ENCODE measurements at places on chromosomes 12 and 14.

DNA sequence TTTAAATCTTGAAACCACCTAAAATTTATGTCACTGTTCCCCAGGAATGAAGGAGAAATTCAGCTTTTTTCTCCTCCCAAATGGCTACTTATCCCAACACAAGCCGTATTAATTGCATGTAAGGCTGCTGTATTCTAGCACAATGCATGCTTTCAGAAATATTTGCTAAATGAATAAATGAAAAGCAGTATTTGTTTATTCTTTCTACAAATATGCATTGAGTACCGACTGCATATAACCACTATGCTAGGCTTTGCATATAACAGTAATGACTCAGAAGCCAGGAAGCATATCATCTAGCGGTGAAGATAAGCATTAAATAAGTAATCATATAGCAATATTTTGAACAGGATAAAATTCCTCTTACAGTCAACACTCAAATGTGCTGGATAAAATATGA lies 5.7 kb upstream of the LRR1 start:
- DNase-seq = no peak

DNA sequence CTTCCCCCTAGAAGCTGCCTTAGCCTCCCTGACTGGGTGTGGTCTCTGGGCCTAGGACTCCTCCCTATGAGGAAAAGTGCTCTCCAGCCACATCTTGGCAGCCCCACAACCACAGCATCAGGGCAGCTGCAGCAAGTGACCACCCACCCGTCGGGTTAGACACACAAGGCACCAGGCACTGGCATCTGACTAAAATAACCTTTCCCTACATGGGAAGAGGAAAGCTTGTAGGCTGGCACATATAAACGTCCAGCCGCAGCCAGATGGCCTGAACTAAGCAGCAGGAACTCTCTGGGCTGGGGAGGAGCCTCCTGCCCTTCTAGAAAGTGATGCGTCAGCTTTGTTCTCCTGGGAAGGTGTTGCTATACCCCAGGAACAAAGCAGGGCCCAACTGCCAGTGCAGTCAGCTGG lies 328.7 kb downstream of the DPF3 start:
- DNase-seq = no peak

GRCh38 chr14:84436528-84436927 lies 1093.4 kb upstream of the FLRT2 start:
- no peak for DNase-seq

DNA sequence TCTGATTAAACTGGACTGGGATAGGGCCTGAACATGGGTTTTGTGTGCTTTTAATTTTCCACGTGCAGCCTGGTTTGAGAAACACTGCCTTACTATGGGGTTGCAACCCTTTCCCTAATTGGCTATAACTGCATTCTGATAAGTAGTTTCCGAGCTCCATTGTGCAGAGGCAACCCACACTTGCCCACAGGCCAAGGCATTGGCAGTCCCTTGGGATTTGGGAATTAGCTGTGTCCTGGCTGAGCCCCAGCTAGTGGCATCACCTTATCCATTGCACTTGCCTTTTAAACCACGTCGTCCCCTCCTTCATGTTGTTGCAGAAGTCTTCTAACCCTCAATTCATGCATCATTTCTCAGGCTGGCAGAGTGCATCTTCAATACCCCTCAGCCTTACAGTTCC lies 10.2 kb downstream of the VCPKMT start:
- no peak for DNase-seq

DNA sequence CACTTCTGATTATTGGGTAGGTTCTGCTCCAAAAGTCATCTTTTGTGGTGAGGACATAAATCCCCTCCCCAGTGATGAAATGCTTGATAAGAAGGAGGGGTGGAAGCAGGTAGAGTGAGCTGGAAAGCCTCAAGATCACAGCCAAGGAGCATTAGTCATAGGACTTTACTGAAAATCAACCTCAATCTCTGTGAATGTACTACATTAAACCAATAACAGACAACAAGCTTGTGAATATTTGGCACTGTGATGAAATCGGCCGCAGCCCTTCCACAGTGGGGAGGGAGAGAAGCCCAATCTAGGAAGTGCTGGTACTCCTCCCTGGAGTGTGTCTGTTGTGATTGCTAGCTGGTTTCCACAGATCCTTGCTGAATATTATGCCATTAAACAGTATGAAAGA lies 41.2 kb upstream of the PTCSC3 start:
- DNase-seq = no peak

DNA sequence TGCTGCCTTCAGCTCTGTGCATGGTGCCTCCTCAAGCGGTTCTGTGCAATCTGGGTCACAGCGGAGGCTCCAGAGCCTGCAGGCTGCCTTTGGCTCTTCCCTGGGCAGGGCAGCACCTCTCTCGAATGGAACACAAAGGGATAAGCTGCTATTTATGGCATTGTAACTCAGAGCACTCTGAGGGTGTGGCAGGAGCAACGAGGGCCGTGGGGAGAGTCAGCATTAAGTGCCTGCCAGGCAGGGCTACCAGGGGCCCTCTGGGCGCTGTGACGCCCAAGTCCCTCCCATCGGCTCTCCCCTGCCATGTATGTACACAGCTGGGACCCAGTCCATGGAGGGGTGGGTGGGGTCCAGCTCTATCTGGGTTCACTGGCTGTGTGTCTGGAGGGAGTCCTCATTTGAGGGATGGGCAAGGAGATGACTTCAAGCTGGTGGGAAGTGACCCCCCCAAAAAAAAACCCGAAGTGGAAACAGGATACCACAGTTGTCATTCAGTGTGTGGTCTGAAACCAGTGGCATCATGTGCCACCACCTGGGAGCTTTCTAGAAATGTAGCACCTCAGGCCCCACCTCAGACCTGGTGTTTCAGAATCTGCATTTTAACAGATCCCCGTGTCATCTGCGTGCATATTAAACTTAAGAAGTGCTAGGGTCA lies 44.0 kb upstream of the OAS1 start:
- no peak for DNase-seq

DNA sequence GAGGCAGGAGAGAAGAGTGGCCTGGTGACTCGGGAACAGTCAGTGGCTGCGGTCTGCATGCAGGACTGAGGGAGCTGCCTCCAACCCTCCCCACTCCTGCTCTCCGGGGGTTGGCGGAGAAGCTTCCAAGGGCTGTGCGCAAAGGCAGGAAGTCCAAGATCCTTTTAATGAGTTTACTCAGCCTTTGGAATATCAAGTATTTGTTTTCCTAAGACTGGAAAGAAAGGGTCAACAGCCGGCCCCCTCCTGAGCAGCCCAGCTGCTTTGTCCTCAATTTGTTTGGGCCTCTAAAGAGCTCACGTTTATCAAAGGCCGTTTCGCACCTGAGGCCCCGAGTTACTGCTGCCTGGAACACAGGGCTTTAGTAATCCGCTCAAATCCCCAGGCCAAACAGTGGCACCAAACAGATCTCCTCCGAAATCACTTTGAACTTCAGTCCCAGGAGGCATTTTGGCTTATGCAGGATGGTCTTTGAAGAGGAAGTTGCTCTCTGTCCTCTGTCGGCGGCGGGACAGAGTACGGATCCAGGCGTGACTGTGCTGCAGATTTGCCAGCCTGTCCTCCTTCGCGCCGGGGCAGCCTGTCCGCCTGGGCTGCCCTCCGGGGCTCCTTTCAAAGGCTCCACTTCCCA lies 117.2 kb upstream of the FZD10 start:
- no peak for DNase-seq

GRCh38 chr14:52954346-52955214 lies 3.7 kb upstream of the FERMT2 start:
- DNase-seq = no peak

DNA sequence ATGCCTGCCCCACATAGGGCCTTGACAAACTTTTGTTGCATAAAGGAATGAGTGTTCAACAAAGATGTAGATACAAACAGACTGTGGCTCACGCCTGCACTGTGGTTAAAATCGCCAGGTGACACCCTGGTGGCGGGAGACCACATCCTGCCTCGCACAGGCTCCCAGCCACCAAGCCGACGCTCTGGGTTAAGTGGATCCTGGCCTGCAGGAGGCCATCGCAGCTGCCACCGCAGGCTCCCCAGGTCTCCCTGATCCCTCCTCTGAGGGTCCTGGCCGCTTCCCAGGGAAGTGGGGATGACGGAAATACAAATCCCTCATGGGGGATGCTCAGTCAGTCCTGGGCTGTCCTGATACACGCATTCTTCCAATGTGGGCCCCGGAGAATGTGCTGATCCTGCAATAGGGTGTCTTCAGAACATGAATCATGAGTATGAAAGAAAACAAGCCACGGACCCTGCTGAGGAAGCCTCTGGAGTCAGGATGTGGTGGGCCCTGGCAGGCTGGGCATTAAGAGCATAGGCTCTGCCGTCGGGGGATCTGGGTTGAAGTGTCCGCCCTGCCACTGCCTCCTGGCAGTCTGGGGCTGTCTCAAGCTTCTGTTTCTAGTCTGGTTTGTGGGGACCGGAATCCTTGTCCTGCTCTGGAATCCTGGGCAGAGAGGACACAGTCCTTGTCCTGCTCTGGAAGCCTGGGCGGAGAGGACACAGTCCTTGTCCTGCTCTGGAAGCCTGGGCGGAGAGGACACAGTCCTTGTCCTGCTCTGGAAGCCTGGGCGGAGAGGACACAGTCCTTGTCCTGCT lies 53.5 kb upstream of the BEGAIN start:
- peak; percentile 29 for DNase-seq

GRCh38 chr12:121974026-121974985 lies 47.4 kb upstream of the BCL7A start:
- DNase-seq = no peak

DNA sequence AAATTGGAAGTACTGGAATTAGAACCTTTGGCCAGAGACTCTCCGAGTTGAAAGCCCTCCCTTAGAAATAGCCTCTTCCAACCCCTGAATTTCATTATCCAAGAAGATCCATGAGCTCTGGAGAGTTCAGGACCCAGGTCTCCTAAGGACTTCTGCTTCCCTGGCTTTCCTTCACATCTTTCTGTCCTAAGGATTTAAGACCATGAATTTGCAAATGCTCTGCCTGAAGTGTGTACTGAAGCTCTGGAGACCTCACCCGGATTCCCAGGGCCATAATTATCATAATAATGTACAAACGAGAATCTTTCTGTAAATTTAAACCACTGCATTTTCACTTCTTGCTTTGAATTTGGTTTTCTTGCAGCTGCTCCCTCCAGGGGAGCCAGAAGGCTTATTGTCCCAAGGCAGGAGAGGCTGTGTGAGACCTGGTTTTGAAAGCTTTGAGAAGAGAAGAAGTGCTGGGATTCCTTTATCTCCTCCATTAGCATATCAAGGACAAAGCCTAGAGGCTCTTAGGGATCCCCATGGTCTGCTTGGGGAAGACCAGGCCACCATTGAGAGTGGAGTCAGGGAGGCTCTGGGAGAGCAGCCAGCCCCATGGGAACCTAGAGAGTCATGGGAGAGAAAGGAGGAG lies 41.1 kb downstream of the GLRX5 start:
- DNase-seq = no peak

DNA sequence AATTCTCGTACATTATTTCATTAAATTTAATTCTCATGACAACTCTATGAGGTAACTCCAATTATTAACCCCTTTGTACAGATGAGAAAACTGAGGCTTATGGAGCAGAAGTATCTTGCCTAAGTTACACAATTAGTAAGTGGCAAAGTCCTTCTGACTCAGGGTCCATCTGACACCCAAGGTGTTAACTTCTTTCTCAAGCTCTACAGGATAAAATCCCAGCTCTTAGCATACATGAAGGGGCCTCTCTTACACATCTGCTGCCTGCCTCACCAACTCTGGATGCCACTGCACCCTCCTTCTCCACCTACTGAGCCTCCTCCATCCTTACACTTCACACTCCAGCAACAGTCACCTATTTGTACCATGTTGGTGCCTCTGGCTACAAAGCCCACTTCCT lies 4.3 kb upstream of the KRT72 start:
- DNase-seq = no peak

GRCh38 chr14:88030079-88030478 lies 25.1 kb downstream of the GPR65 start:
- no peak for DNase-seq

GRCh38 chr14:22977684-22978486 lies 4.5 kb downstream of the AJUBA start:
- DNase-seq = no peak

DNA sequence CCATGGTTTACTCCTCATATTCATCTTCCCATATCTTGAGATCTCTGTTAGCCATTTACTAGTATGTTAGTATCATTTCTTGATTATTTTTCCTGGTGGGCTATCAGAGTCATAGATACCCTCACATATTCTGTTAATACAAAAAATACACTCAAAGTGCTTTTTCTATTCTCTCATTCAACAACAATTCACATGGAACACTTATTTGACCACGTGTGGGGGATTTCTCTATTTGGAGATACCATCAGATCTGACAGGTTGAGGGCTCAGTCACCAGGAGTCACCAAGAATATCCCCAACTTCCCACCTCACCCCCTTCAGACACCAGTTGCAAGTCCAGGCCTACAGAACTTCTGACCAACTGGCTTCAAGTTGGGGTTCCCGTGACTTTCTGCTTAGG lies 51.9 kb upstream of the A2ML1 start:
- no peak for DNase-seq

GRCh38 chr12:42510823-42511222 lies 78.7 kb downstream of the PRICKLE1 start:
- DNase-seq = no peak

- DNase-seq = no peak
Measured at GRCh38 chr14:91225025-91225424, 19.5 kb downstream of the GPR68 start.

GRCh38 chr12:51836041-51836826 lies 12.3 kb downstream of the FIGNL2 start:
- DNase-seq = no peak

- no peak for DNase-seq
Measured at GRCh38 chr14:54857830-54858269, 44.8 kb downstream of the GCH1 start.

DNA sequence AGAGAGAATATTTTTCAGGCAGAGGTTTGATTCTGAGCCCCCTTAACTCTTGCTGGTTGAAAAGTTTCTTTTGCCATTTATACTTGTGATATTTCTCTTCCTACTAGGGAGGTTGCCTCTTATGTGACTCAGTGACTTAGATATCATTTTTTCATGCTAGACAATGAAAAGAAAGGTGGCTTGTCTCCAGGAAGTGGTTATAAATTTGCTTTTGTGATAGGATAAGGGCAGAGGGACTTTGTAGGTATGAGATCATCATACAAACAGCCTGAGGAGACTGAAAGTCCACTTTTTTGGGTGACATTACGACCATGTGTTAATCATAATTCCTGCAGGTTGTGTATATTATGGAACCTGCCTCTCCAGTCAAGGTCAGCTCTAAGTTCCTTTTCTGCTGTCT lies 35.8 kb downstream of the ACSM4 start:
- DNase-seq = no peak

GRCh38 chr14:80988192-80988591 lies 32.8 kb downstream of the TSHR start:
- no peak for DNase-seq

- no peak for DNase-seq
Measured at GRCh38 chr12:19971361-19972280, 396.7 kb upstream of the PDE3A start.

DNA sequence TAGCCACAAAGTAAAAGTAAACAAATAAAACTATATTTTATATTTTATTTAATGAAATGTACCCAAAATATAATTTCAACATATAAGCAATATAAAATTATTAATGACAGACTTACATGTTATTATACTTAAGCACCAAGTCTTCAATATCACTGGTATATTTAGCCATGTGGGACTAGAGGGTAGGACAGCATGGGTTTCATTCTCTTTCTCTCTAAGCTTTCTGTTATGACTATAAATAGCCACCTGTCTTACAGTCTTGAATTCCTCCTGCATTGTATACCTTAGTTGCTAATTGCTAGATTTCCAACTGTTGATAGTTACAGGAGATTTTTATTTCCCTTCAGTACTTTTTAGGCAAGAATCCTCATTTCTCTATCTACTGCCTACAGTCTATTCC lies 63.1 kb upstream of the LIN7A start:
- no peak for DNase-seq

GRCh38 chr14:39265033-39265432 lies 31.3 kb downstream of the MIA2 start:
- no peak for DNase-seq

Measured in stimulated activated CD4-positive, alpha-beta T cell treated with anti-CD3 and anti-CD28 coated beads, TNF-alpha, amount 100 ng/mL, for 1 hour (primary cell).